Activated T-helper 1 cell treated with Interleukin-2 at 50 U/mL for 16 hours (primary cell): ENCODE measurements at places on chromosomes 4 and X.

GRCh38 chr4:148779771-148780170 is 337.6 kb upstream of the NR3C2 start:
- DNase-seq, result no peak

GRCh38 chr4:16238327-16238726 is 12.1 kb upstream of the TAPT1 start:
- DNase-seq, result no peak

DNA sequence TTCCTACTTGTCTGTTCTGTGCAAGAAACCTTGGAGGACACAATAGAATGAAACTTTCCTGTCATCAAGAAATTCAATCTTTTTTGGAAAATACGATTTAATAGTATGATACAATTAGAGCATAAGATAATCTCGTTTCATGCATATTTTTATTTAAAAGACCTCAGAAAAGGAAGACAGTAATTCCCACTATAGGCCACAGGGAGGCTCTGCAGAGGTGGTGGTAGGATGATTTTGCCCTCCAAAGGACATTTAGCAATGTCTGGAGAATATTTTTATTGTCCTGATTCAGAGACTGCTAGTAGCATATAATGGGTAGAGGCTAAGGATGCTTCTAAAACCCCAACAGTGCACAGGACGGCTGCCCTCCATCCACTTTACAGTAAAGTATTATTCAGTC is 68.7 kb downstream of the PAK3 start:
- no peak for DNase-seq

- DNase-seq, result peak; percentile 29
Observed at GRCh38 chrX:46796574-46797191, 37.8 kb upstream of the SLC9A7 start.

DNA sequence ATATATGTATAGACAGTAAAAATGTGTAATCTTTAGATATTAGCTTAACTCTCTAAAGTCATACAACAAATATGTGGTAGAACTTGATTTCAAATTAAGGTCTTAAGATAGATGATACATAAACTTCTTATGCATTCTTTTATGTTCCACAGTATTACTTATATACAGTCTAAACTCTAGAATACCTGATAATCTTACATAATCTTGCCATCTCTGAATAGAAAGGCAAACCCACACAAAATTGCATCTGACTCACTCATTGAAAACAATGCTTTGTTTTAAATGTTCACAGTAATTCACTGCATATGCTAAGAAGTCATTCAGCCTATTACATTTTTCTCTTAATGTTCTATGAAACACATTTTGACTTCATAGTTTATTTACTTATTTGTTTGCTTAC is 10.1 kb downstream of the SULT1B1 start:
- no peak for DNase-seq

DNA sequence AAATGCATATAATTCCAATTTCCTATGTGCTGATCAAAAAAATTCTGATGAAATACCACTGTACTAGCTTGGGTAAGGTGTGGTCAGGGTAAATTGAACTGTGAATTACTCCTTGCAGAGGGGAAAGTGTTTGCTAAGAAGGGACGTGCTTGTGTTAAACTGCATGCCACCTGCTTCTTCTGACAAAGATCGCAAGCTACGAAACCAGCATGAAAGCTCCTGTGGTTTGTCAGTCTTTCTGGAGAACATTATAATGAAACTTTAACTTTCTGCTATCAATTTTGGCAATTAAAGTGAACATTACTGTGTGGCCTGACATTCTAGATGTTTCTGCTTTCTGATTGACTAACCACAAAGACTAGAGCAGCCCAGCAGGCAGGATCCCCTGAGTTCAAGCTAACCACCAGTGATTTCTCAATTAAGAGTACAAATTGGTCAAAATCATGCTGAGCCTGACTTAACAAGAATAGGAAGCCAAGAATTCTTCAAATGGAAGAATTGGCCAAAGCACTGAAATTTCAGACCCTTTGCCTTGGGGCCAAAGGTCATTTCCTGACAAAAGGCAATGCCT is 239.0 kb downstream of the SLITRK2 start:
- DNase-seq, result no peak

DNA sequence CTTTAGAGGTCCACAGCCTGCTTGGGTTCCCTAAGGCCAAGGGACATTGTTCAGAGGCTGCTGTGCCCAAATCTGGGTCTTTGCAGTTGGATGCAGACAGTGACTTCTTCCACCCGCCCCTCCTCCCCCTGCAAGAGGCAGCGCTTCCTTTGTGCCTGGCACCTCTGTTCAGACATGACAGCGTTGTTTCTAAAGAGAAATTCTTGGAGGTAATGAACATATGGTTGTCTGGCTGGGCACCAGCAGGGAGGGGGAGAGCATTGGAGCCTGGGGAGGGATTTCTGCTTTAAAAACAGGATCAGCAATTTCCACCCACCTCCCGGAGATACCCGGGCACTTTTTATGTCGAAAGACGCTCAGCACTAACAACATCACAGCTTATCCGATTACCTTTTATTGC is 51.5 kb downstream of the PSAPL1 start:
- DNase-seq, result no peak

DNA sequence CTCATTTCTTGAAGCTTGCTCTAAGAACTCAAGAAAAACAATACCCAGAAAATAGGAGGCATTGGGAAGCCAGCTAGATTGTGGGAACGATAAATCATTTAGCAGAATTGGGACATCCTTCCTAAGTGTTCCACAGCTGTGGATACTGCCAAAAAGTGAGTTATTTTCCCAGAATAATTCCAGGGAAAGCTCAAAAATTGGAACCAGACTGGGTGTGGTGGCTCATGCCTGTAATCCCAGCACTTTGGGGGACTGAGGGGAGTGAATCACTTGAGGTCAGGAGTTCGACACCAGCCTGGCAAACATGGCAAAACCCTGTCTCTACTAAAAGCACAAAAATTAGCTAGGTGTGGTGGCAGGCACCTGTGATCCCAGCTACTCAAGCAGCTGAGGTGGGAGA is 68.2 kb upstream of the GK2 start:
- no peak for DNase-seq

DNA sequence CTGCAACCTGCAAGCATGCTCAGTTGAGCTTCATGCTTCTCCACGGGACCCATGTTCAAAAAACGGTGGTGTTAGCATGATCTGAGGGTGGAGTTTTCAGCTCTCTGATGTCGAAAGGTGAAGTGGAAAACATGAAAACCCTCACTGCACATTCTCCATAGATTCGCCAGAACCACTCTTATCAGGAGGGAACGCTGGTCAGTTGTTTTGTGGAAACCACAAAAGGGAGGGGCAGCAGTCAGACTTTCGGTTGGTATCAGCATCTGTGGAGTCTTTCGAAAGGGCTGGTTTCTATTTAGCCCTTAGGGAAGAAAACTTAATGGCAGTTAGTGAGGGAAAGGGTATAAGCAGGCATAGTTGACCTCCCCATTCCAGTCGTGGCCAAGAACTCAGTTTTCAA is 12.6 kb downstream of the PPA2 start:
- no peak for DNase-seq

DNA sequence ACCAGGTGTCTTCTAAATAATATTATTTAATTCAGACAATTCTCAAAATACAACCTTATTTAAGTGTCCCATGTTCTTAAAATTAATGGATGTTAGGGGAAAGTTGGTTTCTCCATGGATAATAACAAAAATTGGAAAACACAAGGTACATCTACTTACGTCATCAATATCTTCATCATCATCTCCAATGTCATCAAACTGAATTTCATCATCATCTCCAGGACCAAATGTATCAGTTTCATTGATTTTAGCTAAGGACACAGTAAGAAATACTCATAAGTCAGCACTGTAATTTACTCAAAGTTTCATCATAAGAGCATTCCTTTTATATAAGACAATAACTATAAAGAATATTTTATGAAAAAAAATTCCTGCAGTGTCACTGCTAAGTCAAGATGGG is 11.3 kb downstream of the EIF1AX start:
- no peak for DNase-seq

GRCh38 chr4:152073351-152074087 is 312.7 kb upstream of the GATB start:
- DNase-seq, result no peak

- DNase-seq, result no peak
Observed at GRCh38 chr4:160180211-160180610, 1077.3 kb downstream of the RAPGEF2 start.

GRCh38 chrX:10831716-10832502 is 211.5 kb upstream of the MID1 start:
- DNase-seq, result no peak

DNA sequence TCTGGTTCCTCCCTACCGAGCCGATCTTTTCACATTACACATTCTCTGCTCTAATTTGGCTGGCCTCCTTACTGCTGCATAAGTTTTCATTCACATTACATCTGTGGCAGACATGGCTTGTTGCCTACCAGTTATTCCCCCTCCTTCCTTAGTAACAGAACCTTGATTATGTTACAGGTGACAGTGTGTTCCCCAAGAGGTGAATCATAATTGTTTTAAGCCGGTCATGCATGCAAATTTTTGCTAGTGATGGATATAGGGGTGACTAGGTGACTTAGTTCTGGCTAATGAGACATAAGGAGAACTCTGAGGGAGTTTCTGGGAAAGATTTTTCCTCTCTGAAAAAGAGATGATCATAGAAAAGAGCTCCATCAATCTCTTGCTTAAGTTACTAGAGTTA is 8.4 kb upstream of the LAMP2 start:
- DNase-seq, result no peak

- no peak for DNase-seq
Observed at GRCh38 chr4:5863461-5864113, 29.3 kb downstream of the CRMP1 start.

DNA sequence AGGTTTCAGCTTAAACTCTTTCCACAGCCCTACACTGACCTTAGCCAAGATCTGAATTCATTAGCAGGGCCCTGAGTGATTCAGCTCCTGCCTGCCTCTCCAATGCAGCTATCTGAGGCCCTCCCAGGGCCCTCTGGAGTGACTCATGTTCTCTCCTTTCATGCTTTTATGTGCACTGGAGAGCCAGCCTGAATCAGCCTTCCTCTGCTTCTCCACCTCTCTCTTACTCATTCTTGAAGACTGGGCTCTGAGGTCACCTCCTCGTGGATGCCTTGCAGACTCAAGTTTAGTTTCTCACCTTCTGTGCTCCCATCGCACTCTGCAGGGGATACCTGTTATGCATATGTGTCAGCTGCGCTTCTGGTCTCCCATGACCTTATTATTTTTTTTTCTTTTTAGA is 3.1 kb upstream of the OCIAD2 start:
- DNase-seq, result peak; percentile 13
